HCEC 1CT (cell line): ENCODE measurements at places on chromosomes 7 and 10.

DNA sequence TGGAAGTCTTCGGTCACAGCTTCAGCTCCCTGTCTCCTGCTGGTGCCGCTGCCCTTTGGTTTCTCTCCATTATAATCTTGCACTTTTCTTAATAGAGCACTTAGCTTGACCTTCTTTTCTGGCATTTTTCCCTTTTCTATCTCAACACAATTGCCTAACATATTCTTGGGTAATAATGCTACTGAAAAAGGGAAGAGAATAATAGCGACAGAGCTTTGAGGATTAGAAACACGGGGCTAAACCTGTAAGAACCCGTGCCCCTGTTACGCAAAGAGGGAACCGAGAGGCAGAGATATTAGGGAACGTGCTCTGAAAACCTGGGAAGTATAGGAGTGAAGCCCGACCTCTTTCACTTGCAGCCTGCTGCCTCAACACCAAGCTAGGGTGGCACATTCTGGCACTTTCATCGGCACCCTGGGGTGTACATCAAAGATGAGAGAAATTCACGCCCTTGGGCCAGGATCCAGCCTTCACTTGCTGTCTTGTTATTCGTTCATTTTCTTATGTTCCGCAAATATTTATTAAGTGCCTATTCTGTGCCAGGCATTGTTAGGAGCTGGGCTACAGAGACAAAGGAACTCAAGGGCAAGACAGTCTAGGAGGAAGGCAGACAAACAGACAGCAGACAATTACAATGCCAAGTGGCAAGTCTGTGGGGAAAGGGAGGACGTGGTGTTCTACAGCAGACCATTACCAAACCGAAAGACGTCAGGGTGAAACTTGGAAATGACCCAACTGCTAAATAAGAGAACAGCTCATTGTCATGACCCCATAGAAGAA lies 33.0 kb upstream of the GALNTL5 start:
- no peak for DNase-seq

- DNase-seq = no peak
Observed at GRCh38 chr10:55476129-55476528, 675.1 kb upstream of the PCDH15 start.

GRCh38 chr10:129646973-129647372 lies 179.9 kb downstream of the MGMT start:
- DNase-seq = no peak

GRCh38 chr10:18142151-18142550 lies 1.9 kb downstream of the CACNB2 start:
- no peak for DNase-seq
